Muscle of leg (tissue), 16 donors: ENCODE measurements at places on chromosomes 11 and 22. TPM values are rescaled to one million over a fixed set of nuclear protein-coding genes. Genes with fewer than 3 reads are reported as not detected.

The KRTAP5-10 gene
- not detected for polyA plus RNA-seq

- DNase-seq, result no peak
Measured at GRCh38 chr11:1932681-1933080, 13.2 kb downstream of the TNNT3 start.

DNA sequence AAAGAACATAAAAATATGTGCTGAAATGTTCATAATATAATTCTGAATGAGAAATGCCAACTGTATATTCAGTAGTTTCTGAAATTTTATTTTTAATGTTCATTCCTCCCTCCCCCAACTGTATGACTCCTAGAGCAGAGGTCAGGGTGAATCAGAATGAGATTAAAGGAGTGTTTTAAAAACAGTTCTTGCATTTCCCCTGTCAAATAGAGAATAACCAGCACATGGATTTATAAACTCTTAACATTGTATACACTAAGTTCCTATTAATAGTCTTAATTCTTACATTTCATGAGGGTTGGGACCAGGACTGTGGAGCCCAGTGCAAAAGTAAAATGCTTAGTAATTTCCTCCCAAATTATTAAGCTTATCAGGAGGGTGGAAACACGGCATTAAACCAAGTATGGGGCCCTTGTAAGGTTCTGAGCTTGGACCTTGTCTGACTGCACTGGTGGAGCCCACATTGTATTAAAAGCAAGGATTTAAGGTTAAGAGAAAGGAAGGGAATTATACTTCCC, 474.6 kb upstream of the RAG2 start:
- no peak for DNase-seq

- no peak for DNase-seq
Measured at GRCh38 chr11:108708173-108708572, 43.3 kb downstream of the DDX10 start.

The UBXN1 gene
- polyA plus RNA-seq, result 155 TPM

The P2RY2 gene
- 1.1 TPM for polyA plus RNA-seq

The PRG3 gene
- polyA plus RNA-seq, result not detected

GRCh38 chr11:109424901-109425300, 2.9 kb downstream of the C11orf87 start:
- no peak for DNase-seq

DNA sequence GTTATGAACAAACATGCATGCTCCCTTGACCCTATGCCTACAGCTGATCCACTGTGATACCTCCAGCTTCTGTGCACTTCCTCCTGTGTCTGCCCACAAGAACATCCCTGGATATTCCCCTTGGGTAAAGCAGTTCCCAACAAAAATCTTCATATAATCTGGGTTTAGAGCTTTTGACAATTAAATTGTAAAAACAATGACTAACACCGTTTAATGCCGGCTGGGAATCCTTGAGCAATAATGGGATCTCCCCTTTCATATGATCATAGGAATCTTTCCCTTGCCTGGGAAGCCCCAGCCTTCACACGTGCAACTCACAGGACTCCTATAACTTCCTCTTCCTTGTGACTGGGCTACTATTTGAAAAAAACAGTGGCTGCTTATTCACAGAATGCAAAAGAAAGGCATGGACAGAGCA, 6.3 kb upstream of the ZC3H12C start:
- peak; percentile 57 for DNase-seq

GRCh38 chr11:27057091-27057780, 16.6 kb downstream of the BBOX1 start:
- peak; percentile 89 for DNase-seq

GRCh38 chr11:16346975-16347374, 9.4 kb downstream of the SOX6 start:
- peak; percentile 43 for DNase-seq

The RAB3IL1 gene
- polyA plus RNA-seq, result 36.0 TPM

The MYBPC3 gene
- 0.30 TPM for polyA plus RNA-seq

GRCh38 chr11:105023003-105023402, at the start of gene CASP5:
TSS of gene CASP5 (minus strand) at chr11:105023168. CDS start at chr11:105023136, 32 bp downstream.
- DNase-seq, result peak; percentile 37

The WT1 gene
- not detected for polyA plus RNA-seq

DNA sequence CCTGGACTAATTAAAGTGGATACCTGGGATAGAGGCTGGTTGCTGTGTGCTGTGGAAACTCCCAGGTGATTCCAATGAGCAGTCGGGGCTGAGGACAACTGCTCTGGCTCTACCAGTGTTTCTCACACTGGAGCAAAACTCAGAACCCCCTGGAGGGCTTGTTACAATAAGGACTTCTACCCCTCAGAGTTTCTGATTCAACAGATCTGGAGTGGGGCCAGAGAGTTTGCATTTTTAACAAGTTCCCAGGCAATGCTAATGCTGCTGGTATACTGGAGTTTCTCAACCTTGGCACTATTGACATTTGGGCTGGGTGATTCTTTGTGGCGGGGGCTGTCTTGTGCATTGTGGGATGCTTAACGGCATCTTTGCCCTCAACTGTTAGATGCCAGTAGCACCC, 353.7 kb downstream of the MIAT start:
- DNase-seq, result no peak

- DNase-seq, result no peak
Measured at GRCh38 chr22:24601217-24602104, 1.5 kb upstream of the GGT1 start.

GRCh38 chr22:38276166-38276565, 3.4 kb upstream of the TMEM184B start:
- peak; percentile 66 for DNase-seq

DNA sequence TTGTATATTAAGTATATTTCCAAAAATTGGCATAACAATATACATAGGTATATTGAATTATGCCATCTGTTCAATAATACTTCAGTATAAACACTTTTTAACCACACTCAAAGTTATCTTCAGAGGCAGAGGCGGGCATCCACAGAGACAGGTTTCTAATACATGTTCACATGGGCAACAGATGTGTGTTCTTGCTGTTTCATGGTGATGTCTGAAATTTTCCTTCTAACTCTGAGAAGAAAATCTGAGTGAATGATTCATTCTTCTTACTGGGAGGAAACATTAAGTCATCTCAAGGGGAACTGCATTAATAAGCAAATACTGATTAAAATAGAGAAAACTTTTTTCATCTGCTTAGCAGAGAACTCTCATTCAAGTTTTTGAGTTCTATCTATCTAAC, 1074.5 kb downstream of the LRRC4C start:
- DNase-seq, result no peak
